ENCODE measurements at places on chromosomes 1 and 21.
A peak's percentile ranks its signal among the peaks of the same experiment; 100 is the strongest.

DNA sequence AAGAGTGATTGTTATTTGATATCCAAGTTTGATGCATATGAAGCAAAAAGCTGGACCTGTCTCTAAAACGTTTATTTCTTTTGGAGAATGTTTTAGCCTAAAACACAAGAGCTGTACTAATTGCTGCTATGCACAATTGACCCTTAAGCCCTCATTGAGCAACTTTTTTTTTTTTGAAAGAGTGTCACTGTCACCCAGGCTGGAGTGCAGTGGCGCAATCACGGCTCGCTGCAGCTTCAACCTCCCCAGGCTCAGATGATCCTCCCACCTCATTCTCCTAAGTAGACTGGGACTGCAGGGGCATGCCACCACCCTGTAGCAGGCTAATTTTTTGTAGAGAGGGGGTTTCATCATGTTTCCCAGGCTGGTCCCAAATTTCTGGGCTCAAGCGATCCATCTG lies 129.1 kb downstream of the PIK3R3 start:
- DNase-seq: peak; percentile 64

DNA sequence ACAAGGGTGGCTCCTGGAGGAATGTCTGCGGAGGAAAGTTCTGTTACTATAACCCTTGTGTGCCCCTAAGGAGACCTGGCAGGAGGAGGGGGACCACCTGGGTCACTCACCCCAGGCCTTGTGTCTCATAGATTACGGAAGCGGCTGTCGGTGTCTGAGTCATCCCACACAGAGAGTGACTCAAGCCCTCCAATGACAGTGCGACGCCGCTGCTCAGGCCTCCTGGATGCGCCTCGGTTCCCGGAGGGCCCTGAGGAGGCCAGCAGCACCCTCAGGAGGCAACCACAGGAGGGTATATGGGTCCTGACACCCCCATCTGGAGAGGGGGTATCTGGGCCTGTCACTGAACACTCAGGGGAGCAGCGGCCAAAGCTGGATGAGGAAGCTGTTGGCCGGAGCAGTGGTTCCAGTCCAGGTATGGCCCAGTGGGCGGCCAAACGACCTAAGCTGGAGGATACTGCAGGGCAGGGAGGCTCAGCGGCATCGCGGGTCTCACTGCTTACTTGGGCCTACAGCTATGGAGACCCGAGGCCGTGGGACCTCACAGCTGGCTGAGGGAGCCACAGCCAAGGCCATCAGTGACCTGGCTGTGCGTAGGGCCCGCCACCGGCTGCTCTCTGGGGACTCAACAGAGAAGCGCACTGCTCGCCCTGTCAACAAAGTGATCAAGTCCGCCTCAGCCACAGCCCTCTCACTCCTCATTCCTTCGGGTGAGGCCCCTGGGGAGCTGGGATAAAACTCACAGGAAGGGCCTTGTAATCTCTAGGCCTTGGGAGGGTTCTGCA lies 101.4 kb downstream of the PIK3R3 start:
- DNase-seq: no peak

- DNase-seq: peak; percentile 65
These were observed 104.1 kb downstream of the SYF2 start for GRCh38 chr1:25128121-25128621.

- DNase-seq: no peak
These were observed 81.6 kb upstream of the TTC34 start for GRCh38 chr1:2882966-2883696.

GRCh38 chr1:165924117-165924516 lies 96.7 kb downstream of the UCK2 start:
- DNase-seq: no peak

DNA sequence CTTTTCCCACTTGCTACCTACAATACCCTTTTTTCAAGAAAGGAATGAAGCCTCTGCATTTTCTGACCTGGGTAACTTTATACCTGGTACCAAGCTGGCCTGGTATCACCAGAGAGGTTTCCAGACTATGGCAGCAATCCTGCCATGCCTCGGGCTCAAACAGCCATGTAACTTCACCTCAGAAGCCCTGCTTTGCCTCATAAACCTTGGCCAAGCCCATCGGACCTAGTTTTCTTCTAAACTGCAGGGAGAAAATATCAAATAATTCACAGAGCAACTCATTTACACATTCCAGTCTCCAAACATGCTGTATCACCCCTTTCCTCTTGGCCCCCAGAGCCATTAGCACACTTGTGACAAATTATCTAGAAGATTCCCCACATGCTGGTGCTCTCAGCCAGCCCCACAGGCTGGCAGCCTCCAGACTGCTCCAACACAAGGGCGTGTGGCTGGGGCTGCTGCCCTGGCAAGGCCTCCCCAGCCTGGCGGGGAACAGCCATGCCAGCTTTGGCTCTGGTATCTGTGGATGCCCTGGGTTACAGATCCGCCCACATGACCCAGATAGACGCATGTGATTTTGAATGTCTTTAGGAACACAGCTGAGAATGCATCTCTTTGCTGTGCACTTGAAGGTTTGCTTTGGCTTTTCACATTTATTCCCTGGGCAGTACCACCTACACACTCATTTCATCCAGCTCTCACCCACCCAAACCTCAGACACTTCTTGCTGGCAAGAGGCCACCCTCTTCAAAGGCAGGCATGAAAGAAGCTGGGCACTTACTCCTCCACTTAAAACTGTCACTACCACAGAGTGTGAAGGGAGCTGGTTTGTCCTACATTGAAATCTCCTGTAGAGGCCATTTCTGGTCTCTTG lies 70.0 kb upstream of the BCAR3 start:
- DNase-seq: no peak

- no peak for DNase-seq
These were observed 34.6 kb downstream of the TRAPPC10 start for GRCh38 chr21:44046734-44047133.

DNA sequence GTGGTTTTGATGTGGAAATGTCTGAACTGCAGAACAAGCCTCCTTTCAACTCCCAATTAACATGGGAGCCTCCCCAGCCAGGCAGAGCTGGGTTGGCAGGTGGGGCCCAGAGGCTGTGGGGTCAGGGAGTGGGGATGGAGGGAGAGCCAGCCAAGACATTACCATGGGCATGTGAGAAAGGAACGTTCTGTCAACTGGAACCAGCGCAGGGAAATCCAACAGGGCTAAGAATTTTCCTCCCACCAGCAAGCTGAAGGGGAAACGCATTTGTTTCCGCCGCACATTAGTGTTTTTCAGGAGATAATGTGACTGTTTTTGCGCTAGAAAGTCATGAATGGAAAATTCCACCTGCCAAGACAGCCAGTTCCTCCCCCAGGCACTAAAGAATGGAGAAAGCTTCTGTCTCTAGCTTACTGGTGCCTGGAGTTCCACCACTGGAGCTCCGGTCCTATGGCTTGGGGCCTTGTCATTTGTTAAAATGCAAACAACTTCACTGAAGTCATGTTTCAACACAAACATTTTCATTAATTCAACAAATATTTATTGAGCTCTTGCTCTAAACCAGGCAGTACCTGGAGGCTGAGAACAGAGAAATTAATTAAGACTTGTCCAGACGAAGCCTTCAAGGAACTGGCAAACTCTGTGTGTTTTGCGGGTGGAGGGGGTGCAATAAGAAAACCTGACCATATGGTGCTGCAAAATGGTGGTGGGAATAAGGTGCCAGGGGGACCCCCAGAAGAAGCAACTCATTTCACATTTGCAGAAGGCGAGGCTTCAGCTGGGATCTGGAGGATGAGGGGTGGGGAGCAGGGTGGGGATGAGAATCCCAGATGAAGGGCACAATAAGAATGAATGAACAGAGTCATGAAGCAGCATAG lies 305.1 kb downstream of the MATN1 start:
- DNase-seq: no peak

GRCh38 chr1:81703391-81703755 lies 97.4 kb upstream of the ADGRL2 start:
- no peak for DNase-seq

DNA sequence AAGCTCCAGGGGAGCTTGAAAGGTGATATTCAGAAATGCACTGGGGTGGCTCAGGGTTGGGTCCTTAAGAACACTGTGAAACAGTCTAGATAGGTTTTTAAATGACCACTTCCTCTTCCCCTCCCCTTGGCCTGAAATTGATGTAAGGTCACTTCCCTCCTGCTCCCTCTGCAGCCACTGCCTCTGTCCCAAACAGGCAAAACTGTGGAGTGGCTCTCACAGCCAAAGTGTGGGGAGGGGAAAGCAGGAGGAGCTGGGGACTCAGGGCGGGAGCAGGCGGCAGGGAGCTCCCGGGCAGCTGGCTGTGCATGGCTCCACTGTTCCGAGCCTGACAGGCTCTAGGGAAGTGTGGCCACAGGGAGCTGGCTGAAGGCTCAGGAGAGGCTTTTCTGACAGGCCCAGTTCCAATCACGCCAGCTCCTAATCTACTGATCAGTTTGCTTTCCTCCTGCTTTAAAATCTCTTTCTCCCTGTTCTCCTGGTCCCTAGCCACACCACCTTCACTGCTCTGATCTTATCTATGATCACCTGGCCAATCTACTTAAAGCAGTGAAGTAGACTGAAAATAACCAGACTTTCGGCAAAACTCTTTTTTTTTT lies 5.1 kb upstream of the CSRP1 start:
- peak; percentile 76 for DNase-seq

- DNase-seq: no peak
These were observed 30.2 kb downstream of the CHAF1B start for GRCh38 chr21:36415375-36415774.
